ENCODE measurements at places on chromosomes 13 and 19.
A peak's percentile ranks its signal among the peaks of the same experiment; 100 is the strongest.

- DNase-seq: no peak
These were observed 862.1 kb upstream of the MIR17HG start for GRCh38 chr13:90485436-90485835.

DNA sequence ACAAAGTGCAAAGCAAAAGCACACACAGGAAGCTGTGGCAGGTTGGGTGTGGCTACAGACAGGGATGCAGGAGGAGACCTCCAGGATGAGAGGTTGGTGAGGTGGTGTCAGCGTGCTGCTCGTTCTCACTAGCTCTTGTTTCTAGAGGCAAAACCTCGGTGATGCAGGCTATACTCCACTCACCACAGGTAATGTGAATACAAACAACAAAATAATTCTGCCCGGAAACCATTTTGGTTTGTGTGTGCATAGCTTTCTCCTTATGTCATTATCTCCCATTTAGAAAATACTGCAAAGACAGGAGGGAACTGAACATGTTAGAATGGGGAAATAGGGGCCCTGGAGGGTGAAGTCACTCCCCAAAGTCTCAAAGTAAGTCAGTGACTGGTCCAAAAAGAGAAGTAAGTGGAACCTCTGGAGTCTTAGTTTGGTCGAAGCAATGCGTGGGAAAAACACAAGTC, 9.4 kb downstream of the LCP1 start:
- DNase-seq: no peak

GRCh38 chr19:46030812-46031550, 8.1 kb upstream of the PGLYRP1 start:
- DNase-seq: no peak

- peak; percentile 72 for DNase-seq
These were observed 43.5 kb upstream of the NPAS1 start for GRCh38 chr19:46975925-46976782.

GRCh38 chr19:17420475-17420924, 653 bp downstream of the MVB12A start:
- DNase-seq: no peak

DNA sequence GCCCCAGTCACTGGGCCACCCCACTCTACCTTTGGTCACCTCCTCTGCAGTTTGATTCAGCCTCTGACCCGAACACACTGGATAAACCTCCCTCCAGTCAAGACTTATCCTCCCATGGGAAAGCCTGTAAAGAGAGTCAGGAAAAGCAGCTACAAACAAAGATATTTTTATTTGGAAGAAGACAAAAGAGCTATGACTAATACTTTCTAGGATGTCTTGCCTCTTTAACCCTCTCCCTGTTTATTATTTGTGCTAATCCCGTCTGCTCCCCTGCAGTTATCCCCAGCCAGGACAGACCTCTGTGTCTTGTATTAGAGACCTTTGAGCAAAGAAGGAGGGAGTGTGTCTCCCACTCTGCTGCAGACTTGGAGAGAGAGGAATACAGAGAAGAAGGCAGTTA, 178.3 kb downstream of the EFNB2 start:
- no peak for DNase-seq

GRCh38 chr19:43552616-43553015, 19.6 kb downstream of the ZNF575 start:
- DNase-seq: no peak

DNA sequence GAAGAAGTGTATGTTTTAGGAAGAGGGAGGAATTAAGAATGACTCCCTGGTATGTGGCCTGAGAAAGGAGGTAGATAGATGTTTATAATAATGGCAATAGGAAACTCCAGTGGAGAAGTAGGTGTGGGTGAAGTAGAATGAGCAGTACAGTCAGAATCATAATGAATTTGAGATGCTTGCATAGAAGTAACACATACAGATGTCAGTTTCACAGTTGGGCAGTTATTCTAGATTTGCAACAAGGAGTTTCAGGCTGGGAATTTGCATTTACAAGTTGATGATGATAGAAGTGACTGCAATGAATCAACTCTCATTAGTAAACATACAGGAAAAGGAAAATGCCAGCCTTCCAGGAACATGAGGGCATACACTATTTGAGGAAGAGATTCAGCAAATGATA, 149.0 kb downstream of the SLITRK1 start:
- no peak for DNase-seq

GRCh38 chr13:29855009-29855408, 4.6 kb upstream of the UBL3 start:
- DNase-seq: no peak

DNA sequence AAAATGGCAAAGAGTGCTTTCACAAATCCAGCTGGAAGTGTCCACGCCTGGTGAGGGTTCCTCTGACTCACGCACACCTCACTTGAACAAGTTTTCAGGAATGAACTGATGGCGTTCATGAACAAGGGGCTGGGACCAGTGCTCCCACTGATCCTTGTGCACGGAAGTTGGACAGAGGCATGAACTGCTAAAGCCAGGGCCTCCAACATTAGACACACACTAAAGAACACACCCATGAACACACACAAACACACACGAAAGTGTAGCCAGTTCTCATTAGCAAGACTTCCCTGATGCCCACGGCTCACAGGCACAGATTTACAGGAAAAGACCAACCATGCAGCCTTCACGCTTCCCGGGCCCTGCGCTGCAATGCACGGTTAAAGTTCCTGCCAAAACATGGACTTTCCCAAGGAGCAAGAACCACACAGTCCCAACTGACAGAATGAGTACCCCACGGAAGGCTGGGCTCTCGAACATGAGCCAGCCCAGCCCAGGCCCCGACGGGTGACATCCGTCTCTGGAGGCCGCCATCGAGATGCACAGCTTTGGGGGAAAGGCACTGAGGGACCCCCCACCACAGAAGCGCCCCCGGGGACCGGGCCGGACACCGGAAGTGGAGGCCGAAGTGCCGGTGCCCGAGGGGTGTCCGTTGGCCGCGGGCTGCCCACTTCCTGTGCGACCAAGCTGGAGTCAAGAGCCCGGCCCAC, 808 bp downstream of the DNMT1 start:
- no peak for DNase-seq

DNA sequence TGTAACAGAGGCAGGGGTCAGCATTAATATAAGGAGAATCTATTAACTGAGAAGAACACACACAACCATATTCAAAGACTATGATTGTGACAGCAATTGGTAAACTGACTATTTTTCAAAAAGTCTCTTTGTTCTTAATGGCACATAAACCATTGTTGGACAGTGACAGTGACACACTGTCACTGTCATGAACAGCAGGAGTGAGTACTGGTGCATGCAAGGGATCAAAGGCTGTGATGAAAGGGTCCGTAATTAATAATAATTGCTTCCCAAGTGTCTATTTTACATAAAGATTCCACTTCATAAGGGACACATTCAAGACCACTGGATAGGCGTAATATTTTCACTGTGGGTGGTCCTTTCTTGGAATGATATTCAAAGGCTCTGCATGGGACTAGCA, 50.7 kb downstream of the LHFPL6 start:
- DNase-seq: no peak

DNA sequence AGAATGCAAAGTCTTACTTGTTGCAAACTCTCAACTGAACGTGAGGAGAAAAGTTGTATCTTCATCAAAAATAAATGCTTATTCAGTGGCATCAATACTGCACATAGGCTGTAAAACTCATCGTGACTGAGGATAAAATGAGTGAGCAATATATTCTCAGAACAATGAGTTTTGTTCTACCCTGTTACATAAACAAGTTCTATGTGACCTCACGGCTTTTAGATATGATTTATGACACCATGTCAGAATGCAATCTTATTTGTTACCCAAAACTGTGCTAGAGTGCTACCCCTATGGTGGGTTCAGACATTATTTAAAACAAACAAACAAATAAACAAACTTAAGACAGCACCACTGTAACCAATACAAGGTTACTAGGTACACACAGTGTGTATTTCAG, 55.4 kb downstream of the FOXO1 start:
- no peak for DNase-seq

- DNase-seq: no peak
These were observed 9.5 kb upstream of the LILRB4 start for GRCh38 chr19:54653181-54653809.

- DNase-seq: no peak
These were observed 880 bp downstream of the SWSAP1 start for GRCh38 chr19:11375143-11375948.
